ENCODE measurements at places on chromosomes 6 and 20.

- no peak for DNase-seq
Measured at GRCh38 chr6:163867518-163868292, 453.2 kb downstream of the QKI start.

GRCh38 chr6:90078513-90079289, 184.4 kb downstream of the GJA10 start:
- no peak for DNase-seq

DNA sequence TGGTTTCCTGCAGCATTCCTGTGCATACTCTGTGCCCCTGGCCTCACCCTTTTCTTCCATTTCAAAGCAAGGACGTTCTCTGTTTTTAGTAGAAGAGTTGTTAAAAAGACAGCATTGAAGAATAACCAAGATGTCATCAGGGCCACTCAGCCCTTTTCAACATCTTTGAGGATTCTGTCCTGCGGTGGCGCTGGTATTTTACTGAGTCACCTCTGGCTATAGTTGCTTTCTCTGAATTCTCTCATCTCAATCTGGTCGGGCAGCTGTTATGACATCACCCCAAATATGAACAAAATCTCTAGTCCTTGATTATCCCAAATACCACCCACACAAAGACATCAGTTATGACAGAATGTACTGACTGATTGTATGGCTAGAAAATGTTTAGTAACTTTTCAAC, 204.2 kb downstream of the GRIK2 start:
- DNase-seq = no peak

- DNase-seq = no peak
Measured at GRCh38 chr6:154058963-154059680, 20.1 kb downstream of the OPRM1 start.

DNA sequence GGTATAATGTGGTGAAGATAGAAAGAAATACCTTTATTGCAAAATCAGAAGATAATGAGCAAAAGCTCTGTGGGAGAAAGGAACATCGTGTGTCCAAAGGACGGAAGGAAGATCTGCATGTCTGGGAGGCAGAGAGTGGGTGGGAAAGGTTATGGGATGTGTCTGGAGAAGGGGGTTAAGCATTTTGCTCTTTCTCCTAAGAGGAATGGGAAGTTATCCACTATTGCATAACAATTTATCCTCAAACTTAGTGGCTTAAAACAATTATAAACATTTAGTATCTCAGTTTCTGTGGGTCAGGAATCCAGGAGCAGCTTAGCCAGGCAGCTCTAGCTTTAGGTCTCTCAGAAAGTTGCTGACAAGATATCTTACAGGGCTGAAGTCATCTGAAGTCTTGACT, 229.1 kb upstream of the CITED2 start:
- DNase-seq = no peak

DNA sequence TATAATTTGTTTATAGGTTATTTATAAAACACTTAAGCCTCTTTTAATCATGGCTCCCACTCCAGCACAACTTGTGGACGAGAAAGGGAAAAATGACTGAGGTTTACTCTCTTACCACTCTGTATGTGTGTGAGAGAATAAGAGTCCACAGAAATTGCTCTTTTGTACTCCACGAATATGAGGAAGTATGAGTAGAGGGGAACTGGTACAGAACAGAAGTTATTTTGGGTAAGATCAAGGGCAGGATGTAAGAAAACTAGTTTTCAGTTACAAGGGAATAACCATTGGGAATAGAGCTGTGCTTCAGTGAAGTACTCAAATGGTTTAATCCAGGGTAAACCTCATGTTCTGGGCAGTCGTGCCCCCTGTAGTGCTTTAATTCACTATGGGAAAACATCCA, 72.6 kb downstream of the REV3L start:
- DNase-seq = no peak

DNA sequence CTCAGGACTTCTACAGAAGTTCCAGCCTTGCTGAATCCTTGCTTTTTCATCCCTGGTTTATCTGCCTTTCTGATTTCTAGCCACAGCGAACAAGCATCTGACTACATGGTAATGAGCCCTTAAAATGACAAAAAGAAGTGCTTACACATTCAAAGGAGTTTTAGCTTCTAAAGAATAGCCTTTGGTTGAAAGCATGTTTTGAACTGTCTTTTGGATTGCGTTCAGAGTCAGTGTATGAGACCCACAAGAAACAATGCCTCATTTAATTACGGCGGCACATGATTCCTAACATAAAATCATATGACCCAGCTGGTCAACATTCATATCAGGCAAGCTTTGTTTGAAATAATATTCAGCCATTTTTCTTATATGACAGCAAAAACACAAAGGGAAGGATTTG, 784.2 kb downstream of the KIF16B start:
- no peak for DNase-seq

DNA sequence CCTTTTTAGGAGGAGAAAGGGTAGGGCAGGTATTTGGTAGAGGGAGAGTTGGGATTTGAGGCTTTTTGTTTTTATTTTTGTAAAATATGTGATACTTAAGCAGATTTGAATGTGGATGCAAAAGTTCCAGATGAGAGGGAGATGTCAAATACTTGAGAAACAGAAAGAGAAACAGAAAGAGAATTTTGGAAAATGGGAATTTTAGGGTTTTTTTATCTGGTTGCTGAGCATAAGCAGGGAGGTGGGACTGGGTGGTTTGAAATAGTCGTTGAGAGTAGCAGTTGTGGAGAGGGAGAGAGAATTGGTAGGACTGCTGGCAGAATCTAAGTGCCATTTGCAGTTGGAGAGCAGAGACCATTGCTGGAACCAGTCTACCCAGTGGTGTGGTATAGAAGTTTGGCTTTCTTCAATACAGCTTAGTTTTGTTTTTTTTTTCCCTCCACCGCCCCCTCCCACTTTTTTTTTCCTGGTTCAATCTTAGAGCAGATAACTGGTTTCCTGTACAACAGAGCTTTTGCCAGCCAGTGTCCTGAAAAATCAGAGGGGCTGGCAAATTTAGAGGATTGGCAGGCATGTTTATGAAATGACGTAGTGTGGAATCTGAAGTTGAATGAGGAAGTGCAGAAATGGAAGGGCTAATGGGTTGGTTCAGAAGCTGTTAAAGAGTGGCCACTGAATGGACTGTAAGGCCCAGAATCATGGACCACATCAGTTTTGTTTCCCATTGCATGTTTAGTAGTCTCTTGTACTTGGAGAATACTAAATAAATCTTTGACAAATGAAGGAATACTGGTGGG, 68.7 kb downstream of the ATRN start:
- no peak for DNase-seq

DNA sequence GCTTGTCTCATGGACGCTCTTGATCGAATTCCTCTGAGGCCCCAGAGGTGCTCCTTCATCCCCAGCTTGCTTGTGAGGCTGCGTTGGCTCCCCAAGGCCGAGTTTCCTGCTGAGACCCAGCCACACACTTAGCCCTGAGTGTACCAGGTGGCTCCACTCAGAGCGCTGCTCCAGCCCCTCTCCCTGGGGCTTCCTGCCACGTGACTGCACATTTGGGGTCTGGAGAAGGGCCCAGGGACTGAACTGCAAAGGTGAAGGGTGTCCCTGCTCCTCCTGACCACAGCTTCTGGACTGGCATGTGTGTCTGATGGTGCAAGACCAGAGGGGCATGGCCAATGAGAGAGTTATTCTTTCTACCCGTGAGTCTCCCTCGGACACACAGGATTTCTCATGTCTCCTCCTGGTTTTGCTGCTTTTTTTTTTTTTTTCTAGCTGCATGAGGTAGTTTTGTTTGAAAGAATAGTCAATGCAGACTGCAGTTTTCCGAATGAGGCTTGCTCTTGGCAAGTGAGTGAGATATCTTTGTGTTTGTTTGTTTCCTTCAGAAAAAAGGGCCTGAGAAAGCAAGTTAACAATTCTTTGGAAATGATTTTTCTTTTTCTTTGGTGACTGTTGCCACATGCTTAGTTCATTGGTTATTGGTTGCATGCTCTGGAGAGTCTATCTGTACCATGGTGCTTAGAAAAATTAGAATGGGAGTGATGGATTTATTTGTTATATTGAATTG, 3.1 kb upstream of the ZNF831 start:
- no peak for DNase-seq

- DNase-seq = no peak
Measured at GRCh38 chr6:112416866-112417265, 69.7 kb downstream of the RFPL4B start.

GRCh38 chr6:7200598-7201443, 93.1 kb downstream of the RREB1 start:
- DNase-seq = no peak
